ENCODE measurements at places on chromosomes 2 and 18.

DNA sequence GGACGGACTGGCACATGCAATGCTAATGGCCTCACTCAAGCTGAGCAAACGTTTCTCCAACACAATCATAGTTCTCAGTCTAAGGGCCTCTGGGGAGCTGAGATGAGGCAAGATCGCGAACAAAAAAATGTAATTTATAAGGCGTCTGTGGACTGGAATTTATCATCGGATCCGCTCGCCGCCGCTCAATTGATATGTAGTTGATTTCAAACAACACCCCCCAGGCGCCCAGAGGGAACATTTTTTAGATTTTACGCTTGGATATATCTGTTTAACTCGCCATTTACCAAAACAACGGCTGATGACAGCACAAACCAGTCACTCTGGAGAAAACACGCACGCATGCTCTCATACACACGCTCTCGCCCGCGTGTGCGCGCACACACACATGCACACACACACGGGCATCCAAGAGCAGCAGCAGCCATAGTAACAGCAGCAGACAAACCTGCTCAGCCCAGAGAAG lies 335.8 kb downstream of the SMAD2 start:
- DNase-seq = no peak

- DNase-seq = no peak
These were observed 12.4 kb downstream of the DPYSL5 start for GRCh38 chr2:26860211-26860850.

DNA sequence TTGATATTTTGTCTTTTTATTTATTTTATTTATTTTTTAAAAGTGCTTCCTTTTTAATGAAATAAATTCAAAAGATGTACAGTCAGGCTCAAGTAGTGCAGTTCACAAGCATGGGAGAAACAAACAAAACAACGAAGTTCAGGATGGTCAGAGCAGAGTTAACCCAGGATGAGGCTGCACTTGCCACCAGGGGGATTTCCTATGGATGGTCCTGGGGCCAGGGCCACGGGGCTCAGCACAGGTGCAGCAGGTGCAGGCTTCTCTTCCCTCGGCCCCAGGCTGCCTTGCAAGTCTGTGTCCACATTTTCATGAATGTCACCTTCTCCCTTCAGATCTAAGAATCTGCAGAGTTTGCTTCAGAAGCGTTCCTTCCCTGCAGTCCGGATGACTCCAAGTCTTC lies 76.5 kb downstream of the CDCA7 start:
- DNase-seq = no peak

GRCh38 chr2:34570266-34570872 lies 971.3 kb upstream of the FAM98A start:
- DNase-seq = no peak
